IPS-NIHi11 (cell line): ENCODE measurements at places on chromosomes 16 and 17.

- no peak for DNase-seq
These were observed 169.1 kb upstream of the RPH3AL start for GRCh38 chr17:521561-522325.

DNA sequence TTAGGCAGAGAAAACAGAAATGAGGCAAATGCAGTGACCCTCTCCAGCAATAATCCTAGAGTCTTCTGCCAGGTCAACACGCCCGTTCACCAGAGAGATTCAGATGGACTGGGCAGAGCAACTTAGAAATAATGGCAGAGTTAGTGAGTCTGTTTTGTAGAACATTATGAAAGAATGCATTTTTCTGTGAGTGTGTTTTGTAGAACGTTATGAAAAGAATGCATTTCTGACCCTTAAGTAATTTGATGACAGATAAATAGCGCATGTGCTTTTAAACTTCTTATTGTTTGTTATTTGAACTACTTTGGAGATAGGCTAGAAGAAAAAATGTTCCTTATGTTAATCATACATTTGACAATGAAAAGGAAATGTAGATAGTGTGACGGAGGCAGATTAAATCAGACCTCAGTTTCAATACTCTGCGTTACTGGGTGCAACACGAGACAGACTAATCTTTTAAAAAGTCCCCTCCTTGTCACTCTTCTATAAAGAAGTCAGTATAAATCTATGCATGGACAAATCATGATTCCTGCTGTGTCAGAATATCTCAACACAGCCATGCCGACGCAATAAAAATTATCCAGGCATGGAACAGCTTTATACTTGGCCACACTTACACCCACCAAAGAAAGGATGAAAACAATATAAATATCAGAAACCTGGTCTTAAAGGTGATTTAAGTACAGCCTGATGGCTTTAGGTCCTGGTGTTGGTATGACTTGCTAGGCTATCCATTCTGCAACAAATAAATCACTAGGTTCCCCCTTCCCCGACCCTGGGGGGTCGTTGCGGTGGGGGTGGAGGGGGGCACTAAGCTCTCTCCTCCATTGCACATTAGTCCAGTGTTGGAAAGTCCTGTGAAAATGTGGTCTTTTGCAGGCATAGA lies 47.8 kb downstream of the MARCHF10 start:
- no peak for DNase-seq

DNA sequence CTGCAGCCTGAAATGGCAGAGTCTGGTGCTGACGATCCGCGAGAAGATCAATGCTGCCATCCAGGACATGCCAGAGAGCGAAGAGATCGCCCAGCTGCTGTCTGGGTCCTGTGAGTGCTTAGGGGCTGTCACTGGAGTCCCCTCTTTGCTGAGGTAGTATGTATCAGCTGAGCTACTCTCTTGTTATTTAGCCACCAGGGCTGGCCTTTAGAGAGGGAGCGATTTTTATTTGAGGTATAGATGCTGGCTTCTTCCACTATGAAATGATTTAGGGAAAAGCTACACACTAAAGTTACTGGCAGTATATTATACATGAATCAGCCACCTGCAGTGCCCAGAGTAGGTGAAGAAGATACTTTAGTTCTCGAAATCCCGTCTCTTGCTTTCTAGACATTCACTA lies 2.6 kb downstream of the CDK5RAP3 start:
- no peak for DNase-seq

DNA sequence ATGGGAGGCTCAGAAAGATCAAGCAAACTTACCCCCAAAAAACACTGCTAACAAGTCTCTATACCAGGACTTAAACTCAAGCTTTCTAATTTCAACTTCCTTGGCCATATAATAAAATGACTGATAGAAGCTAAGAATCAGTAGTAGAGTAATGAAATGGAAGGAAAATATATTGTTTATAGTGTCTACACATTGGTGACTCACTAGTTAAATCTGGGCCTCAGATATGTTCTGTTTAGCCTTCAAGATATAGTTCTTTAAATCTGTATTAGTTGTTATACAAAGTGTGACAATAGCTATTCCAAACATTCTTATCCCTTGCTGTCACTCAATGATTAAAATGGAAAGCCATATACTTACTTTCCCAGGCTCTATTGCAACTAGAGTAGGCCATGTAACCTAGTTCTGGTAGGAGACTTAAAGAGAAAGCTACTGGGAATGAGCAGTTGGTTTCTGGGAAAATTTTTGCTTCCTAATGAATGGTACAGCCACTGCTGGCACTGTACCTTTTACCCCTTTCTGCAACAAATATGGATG lies 18.3 kb downstream of the SSH2 start:
- DNase-seq: no peak

DNA sequence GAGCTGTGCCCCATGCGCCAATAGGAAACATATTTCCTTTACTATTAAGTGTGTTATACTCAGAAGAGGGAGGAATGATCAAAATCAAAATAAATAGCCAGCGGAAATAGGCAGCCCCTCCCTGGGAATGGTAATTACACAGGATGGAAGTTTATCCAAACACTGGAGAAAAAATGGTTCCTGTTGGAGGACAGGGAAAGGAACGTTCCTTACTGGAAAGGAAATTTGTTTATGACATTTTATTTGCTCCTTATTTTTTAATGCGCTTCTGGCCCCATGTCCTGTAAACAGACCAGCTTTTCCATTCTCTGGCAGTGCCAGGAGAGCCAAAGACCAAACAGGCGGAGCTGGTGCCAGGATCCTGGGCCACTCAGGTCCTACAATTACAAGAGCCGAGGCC lies 273.7 kb downstream of the SOX9 start:
- DNase-seq: no peak

DNA sequence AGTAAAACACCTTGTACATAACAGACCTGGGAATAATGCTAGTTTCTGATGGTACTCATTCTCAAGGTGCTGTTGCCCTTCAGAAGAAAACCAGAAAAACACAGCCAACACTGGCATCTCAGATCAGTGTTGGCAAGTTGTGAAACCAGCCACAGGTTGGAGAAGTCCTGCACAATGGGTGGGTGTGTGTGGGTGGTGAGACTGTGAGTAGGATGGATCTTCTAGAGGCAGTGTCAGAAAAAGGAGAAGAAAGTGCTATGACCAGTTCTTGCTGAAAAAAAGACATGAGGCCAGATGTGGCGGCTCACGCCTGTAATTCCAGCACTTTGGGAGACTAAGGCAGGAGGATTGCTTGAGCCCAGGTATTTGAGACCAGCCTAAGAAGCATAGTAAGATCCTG lies 35.2 kb upstream of the SMIM36 start:
- DNase-seq: no peak

DNA sequence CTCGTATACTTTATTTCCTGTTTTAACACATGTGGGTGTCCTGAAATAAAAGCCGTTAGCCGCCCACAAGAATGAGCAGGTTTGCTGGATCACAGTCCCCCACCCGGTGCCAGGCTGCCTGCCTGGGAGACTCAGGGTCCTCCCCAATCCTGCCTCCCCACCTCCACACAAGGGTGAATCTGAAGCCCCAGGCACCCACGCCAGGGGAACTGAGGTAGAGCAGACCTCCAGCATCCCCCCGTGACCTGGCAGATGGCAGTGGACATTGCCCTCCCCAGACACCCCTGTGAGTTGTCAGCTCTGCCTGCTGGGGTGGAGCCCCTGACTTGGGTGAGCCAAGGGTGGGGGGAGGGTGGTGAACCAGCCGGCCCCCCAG lies 114.8 kb downstream of the METRNL start:
- DNase-seq: no peak

DNA sequence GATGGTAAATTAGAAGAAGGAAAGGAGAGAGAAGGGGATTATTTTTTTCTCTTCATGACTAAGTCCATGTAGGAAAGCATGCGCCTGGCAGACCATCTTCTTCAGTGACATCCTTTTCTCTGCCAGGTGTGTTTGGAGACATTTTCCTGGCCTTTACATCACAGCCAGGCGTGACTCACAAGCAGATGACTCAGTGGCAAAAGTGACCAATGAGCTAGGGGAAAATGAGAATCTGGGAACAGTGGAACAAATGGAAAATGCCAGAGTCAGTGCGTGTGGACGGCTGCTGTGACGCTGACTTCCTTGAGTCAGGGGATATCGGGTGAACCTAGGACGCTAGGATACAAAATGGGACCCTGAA lies 9.4 kb downstream of the KIAA0513 start:
- no peak for DNase-seq

- no peak for DNase-seq
These were observed 162.7 kb upstream of the CDC42EP4 start for GRCh38 chr17:73474370-73474988.

- no peak for DNase-seq
These were observed 13.1 kb downstream of the MAP2K3 start for GRCh38 chr17:21297597-21297996.

GRCh38 chr17:5065227-5065744 lies 13.0 kb upstream of the ZFP3 start:
- DNase-seq: no peak

DNA sequence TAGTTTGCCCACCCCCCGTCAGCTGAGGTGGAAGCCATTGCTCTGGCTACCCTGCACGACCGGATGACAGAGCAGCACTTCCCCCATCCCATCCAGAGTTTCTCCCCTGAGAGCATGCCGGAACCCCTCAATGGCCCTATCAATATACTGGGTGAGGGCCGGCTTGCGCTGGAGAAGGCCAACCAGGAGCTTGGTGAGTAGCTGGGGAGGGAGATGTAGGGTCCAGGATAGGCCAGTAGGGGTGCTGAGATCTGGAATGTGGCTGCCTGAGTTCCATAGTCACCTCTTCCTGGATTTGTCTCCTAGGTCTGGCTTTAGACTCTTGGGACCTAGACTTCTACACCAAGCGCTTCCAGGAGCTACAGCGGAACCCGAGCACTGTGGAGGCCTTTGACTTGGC lies 6.4 kb downstream of the PFAS start:
- DNase-seq: no peak

DNA sequence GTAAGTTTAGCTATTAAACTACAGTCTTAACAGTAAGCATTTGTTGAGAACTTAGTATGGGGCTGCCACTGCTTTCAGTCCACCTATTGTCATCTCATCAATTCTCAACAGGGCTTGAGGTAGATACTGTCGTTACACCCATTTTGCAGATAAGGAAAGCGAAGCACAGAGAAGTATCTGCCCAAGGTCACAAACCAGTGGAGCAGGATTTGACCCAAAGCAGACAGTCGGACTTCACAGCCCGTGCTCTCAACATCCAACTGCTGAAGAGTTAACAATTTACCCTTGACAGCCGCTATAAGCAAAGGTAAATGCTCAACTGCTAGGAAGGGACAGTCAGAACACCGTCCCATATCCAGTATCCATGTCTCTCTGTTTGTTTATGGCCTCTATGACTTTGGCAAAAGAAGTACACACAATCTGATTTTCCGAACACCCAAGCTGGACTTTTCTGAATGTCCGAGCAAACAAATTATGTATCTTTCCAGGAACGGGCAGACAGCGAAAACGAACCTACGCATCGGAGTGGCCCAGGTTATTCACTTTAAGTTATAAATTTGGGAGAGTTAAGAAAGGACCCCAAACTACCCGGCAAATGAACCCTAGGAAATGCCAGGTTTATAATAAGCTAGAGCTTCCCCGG lies 1.2 kb downstream of the SIAH1 start:
- DNase-seq: no peak

DNA sequence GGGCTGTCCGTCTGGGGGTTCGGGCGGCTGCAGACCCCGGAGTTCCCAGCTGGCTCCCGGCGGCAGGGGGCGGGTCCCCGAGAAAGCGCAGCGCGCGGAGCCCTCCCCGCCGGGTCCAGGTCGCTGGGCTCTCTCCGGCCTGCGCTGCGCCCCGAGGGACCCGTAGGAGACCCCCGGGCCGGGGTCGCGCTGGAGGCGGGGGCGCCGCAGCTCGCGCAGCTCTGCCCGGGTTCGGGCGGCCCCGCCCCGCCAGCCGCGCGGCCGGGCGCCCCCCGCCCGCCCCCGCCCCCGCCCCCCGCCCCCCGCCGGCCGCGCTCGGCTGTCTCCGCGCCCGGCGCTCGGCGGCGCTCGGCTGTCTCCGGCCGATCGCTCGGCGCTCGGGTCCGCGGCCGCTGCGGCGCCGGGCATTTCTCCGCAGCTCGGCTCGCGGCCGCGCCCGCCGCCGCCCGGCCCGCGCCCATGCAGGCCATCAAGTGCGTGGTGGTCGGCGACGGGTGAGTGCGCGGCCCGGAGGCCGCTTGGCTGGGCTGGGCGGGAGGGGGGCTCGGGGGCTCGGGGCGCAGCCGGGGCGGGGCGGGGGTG lies at the start of gene RAC3:
Gene RAC3, plus strand, starts transcription at position 376 of the 582 bp plus-strand sequence. Its CDS starts 84 bp downstream, at position 460.
- DNase-seq: peak; percentile 75

GRCh38 chr17:7572338-7572587 lies 7.2 kb upstream of the CD68 start:
- DNase-seq: no peak

GRCh38 chr16:10613785-10614485 lies 33.5 kb upstream of the EMP2 start:
- DNase-seq: no peak

DNA sequence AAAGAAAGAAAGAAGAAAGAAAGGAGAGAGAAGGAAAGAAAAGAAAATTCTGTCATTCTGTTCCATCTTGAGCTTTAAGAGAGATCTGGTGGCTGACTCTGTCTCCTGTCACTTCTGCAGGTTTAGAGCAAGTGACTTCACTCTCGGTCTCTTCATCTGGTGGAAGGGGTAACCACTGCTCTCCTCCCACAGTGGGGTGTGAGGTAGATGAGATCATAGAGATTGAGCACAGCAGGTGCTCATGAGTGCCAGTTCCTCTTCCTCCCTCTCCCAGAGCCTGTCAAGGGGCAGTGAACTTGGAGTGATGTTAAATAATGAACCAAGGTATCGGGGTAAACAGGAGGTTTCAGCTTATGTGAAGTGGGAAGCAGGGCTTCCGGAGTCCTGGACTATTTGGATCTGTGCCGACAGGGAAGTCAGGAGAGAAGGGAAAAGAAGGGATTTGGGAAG lies 47.7 kb downstream of the BEAN1 start:
- no peak for DNase-seq
